Fibroblast of the aortic adventitia (primary cell): ENCODE measurements at places on chromosomes 1 and 21. TPM values are rescaled to one million over a fixed set of nuclear protein-coding genes. Genes with fewer than 3 reads are reported as not detected.

Gene MRPS21
- 15.8 and 40.2 TPM in 2 replicates for total RNA-seq

Gene SPRR1A
- total RNA-seq, result not detected in 2 replicates

Gene MYBPH
- total RNA-seq, result 0.08 TPM in 1 of 2 replicates, not detected in the other

Gene NLRP3
- total RNA-seq, result under 0.01 TPM in 1 of 2 replicates, not detected in the other

Gene RNU1-3
- total RNA-seq, result under 0.01 and 2,882 TPM in 2 replicates

Gene SAMSN1
- total RNA-seq, result 0.27 TPM in 1 of 2 replicates, not detected in the other

Gene WNT9A
- 0.41 and 0.99 TPM in 2 replicates for total RNA-seq

Gene CELA3A
- not detected in 2 replicates for total RNA-seq

Gene CNIH3
- 31.5 and 72.4 TPM in 2 replicates for total RNA-seq

Gene ADORA1
- total RNA-seq, result 0.72 and 6.5 TPM in 2 replicates

Gene FAM72D
- total RNA-seq, result 2.2 TPM in 1 of 2 replicates, not detected in the other

Gene TFF2
- total RNA-seq, result not detected in 2 replicates

Gene PSMG1
- total RNA-seq, result 13.3 and 91.1 TPM in 2 replicates

Gene CLCNKB
- total RNA-seq, result not detected in 2 replicates

Gene AKR7A2
- total RNA-seq, result 38.1 and 68.4 TPM in 2 replicates

Gene AMY1C
- not detected in 2 replicates for total RNA-seq

Gene CEP170
- total RNA-seq, result 120 and 207 TPM in 2 replicates

Gene TRIM67
- total RNA-seq, result not detected in 2 replicates

Gene TEX38
- not detected in 2 replicates for total RNA-seq

Gene TDRKH
- total RNA-seq, result 1.6 and 2.1 TPM in 2 replicates

Gene KISS1
- total RNA-seq, result not detected in 2 replicates

Gene SIKE1
- total RNA-seq, result 37.4 and 57.4 TPM in 2 replicates

Gene RAB4A
- total RNA-seq, result 30.8 and 33.2 TPM in 2 replicates

Gene KIRREL1
- 96.8 and 96.9 TPM in 2 replicates for total RNA-seq

Gene TNFRSF8
- total RNA-seq, result 0.09 and 15.4 TPM in 2 replicates

Gene REN
- not detected in 2 replicates for total RNA-seq

Gene HMGN1
- 155 and 165 TPM in 2 replicates for total RNA-seq

Gene CCT3
- 96.6 and 284 TPM in 2 replicates for total RNA-seq

Gene MPZL1
- 66.6 and 112 TPM in 2 replicates for total RNA-seq

Gene CFHR3
- total RNA-seq, result not detected in 2 replicates

Gene MEX3A
- total RNA-seq, result 0.90 TPM in 2 replicates
